Smooth muscle cell of the pulmonary artery (primary cell): ENCODE measurements at places on chromosomes 12 and 14. TPM values are rescaled to one million over a fixed set of nuclear protein-coding genes. Genes with fewer than 3 reads are reported as not detected.

Gene STXBP6
- 1.7 and 7.6 TPM in 2 replicates for total RNA-seq

Gene ATL1
- 4.0 and 6.0 TPM in 2 replicates for total RNA-seq

Gene ANO2
- total RNA-seq, result 0.07 TPM in 1 of 2 replicates, not detected in the other

Gene CCDC60
- not detected in 2 replicates for total RNA-seq

Gene RNASE3
- total RNA-seq, result not detected in 2 replicates
